ENCODE measurements at places on chromosomes 11 and 22.

DNA sequence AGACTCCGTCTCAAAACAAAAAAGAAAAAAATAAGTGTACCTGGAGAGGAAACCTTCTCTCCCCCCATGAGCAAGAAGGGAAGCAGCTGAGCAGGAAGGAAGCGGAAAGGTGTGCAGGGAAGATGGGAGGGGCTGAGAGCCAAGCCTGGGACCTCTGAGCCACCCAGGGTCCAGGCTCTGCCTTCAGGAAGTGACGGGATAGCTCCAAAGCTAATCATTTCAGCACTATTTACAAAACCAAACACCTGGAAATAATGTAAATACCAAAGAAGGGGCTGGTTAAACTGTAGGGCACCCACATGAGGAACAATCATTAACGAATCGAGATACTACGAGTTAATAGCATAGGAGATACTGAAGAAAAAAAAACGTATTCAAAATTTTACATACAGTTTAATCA is 27.9 kb downstream of the ARRB1 start:
- no peak for DNase-seq

DNA sequence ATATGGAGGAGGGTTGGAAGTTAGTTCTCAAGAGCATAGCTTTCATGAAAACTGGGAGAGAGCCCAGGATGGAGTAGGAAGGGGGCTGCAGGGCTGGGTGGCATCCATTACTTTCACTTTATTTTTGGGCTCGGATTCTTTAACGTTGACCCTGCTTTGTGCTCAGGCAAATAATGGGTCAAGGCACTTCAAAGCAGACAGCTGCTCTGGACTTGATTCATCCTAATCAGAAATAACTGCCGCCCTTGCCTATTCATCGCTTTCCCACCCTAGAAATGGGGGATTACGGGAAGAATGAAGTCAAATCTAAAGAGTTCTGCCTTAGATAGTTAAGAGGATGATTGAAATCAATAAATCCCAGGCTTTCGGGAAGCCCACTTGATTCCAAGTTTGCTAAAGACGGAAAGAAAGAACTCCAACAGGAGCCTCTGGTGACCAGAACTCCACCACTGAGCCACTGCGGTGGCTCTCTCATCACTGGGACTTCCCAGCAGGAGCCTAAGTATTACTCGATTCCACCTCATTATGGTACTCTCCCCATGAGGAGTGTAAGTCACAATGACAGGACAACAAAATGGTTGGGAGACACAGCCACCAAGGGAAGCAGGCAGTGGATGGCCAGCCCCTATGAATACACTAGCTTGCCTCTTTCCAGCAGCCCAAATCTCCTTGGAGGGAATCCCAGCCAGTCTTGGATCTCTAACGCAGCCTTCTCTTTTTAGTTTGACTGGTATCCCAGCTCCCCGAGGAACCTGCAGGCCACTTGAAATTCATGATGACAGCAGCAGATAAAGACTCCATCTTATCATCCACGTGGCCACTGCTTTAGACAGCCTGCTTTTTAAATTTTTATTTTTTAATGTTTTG is 815.5 kb downstream of the NTM start:
- DNase-seq = no peak

DNA sequence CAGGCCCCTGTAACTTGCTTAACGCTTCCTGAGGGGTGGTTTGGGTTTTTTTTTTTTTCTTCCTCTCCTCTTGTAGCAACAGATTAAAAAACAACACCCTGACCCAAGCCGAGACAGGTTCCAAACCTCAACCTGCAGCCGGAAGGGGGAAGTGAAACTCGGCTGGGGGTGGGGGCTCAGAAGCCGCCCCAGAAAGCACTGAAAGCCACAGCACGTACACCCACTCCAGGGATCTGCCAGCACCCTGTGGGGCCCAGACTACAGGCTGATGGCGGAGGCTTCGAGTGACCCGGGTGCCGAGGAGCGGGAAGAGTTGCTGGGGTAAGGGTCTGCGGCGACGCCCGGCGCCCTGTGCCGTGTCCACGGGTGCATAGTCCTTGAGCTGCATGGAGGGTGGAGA is at the start of gene LSP1:
LSP1 (plus strand) TSS at position 208 of the 400 bp plus-strand sequence; CDS start at position 269, 61 bp downstream.
- peak; percentile 90 for DNase-seq

DNA sequence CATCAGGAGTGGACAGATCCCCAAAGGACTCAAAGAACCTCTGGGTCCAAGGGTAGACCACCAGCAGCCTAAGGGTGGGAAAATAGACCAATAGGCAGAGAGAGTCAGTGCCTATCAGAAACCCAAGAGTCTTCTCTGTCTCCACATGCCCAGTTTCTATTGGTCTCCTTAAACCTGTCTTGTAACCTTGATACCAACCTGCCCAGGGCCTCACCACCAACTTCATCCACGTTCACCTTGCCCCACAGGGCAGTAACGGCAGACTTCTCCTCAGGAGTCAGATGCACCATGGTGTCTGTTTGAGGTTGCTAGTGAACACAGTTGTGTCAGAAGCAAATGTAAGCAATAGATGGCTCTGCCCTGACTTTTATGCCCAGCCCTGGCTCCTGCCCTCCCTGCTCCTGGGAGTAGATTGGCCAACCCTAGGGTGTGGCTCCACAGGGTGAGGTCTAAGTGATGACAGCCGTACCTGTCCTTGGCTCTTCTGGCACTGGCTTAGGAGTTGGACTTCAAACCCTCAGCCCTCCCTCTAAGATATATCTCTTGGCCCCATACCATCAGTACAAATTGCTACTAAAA is at the start of gene HBB:
HBB (minus strand) TSS at position 340 of the 579 bp plus-strand sequence; CDS start at position 290, 50 bp downstream.
- DNase-seq = no peak

DNA sequence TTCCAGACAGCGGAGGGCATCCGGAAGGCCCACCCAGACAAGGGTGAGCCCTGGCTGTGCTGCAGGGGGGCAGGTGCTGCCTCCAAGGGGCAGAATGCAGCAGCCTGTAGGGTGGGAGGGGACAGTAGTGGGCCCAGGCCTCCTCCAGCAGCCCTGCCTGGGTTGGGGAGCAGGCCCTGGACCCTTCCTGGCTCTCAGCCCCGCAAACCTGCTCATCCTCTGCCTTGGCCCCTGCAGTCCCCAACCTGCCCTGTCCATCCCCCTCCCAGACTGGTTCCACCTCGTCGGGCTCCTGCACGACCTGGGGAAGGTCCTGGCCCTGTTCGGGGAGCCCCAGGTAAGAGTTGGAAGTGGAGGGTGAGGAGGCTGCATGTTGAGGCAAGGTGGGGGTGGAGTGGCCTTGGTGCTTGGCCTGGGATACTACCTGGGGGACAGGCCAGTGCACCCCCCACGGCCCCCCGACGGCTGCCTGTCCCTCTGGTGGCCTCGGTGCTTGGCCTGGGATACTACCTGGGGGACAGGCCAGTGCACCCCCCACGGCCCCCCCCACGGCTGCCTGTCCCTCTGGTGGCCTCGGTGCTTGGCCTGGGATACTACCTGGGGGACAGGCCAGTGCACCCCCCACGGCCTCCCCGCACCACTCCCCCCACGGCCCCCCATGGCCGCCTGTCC is 1.5 kb downstream of the MIOX start:
- DNase-seq = no peak

- DNase-seq = no peak
Measured at GRCh38 chr11:25860677-25861450, 471.1 kb upstream of the ANO3 start.

- no peak for DNase-seq
Measured at GRCh38 chr22:20256551-20257211, 11.4 kb downstream of the RTN4R start.

DNA sequence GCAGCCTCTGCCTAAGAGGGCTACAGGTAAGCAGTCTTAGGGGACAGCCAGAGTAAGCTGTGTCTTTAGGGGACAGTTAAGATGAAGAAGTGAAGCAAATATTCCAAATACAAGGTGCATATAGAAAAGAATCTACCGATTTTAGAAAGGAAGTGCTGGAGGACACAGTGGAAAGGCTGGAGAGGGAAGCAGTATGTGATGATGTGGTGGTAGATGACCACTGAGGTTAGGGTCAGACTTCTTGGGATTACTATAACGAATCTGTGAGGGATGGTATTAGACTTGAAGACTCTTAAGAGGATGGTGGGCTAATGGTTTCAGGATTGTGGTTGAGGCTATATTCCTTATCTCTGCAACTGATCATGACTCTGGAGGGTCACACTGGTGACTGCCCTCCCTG is 40.0 kb upstream of the PHOX2A start:
- DNase-seq = no peak

Data from activated T-cell treated with anti-CD3 and anti-CD28 coated beads, Interleukin-2, amount 50 U/mL, for 48 hours (primary cell).